ENCODE measurements at places on chromosomes 2 and 18.

- peak; percentile 14 for DNase-seq
Observed at GRCh38 chr2:99975386-99975785, 167.0 kb downstream of the AFF3 start.

DNA sequence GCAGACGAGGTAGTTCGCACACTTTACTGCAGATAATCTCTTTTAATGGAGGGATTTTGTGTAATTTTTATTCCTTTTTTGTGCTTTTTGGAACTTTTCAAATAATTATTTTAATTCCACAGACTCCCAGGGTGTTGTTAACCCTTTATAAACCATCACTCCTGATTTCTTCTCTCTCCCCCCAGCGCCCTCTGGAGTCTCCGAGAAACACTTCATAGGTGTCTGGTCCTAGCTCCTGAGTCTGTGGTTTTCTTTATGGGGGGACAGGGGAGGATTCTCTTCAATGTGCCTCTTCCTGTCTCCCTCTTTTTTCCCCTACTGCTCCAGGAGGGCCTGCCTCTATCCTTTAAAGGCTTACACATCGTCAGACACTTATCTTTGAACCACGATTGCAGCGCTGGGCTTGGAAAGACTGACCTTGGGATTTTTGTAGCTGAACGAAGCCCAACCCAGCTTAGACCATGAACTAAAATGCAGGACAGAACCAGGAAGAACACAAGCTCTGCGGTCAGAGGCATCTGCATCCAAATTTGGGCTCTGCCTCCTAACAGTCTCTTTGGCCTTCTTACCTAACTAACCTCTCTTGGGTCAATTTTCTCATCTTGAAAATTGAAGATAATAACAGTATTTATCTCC is 7.1 kb upstream of the PKDCC start:
- DNase-seq: no peak

GRCh38 chr2:18903750-18904149 is 314.4 kb upstream of the NT5C1B start:
- no peak for DNase-seq

DNA sequence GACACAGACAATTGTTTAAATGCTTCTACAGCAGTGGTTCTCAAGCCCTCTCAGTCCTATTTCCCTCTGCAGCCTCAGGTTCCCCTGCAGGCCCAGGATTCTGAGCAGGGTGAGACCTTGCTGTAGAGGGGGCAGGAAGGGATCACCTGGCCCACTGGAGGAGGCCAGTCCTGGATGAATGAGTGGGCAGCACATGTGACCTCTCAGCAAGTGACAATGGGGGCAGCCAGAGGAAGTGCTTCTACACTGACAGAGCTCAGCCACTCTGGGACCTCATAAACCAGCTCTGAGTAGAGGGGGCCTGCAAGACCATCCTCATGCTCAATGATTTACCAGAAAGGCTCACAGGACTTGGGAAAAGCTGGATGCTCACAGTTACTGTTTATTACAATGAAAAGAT is 63.2 kb downstream of the ASB1 start:
- no peak for DNase-seq

DNA sequence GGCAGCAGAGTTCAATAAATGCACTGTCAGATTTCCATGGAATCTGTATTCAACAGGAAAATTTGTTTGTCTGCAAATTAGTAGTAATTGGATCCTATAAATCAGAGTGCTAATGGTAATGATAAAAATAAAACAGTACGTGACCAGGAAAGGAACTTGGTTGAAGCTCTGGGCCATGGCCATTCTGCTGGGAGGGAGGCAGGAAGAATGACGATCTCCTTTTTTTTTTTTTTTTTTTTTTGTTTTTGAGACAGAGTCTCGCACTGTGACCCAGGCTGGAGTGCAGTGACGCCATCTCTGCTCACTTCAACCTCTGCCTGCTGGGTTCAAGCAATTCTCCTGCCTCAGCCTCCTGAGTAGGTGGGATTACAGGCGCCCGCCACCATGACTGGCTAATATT is 94.8 kb upstream of the SEC11C start:
- no peak for DNase-seq

DNA sequence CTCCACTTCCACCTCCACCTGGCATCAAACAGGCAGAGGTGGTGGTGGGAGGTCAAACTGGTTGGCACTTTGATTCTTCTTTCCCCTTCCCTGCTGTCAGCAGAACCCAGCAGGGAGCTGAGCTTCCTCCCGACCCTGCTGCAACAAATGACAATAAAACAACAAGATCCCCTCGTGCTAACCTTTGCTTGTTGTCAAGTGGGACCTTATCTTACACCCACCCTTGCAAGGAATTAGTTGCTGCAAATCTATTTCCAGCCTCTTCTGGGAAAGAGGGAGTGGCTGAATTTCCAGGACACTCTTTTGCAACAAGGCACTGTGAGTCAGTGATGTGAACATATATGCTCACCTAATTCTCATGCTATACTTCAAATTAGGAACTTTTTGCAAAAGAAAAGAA is 655.1 kb downstream of the DSC3 start:
- DNase-seq: no peak

- DNase-seq: peak; percentile 61
Observed at GRCh38 chr2:177239932-177240630, 24.4 kb downstream of the NFE2L2 start.

DNA sequence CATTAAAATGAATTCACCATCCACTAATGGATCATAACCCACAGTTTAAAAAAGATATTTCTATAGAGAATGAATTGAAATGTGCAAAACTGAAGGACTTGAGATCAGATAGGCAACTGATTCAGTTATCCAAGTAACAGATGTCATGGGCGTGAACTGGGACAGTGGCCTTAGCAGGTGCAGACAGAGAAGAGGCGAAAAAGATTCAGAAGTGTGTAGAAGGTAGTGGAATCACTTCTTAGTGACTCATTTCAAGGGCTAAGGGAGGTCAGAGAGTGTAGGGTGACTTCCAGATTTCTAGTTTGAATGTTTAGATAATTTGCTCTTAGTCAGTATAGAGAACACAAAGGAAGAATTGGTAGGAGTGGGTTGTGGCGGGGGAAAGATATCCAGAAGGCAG is 79.7 kb downstream of the EHBP1 start:
- no peak for DNase-seq

- DNase-seq: no peak
Observed at GRCh38 chr2:100121124-100121718, 21.2 kb downstream of the AFF3 start.

DNA sequence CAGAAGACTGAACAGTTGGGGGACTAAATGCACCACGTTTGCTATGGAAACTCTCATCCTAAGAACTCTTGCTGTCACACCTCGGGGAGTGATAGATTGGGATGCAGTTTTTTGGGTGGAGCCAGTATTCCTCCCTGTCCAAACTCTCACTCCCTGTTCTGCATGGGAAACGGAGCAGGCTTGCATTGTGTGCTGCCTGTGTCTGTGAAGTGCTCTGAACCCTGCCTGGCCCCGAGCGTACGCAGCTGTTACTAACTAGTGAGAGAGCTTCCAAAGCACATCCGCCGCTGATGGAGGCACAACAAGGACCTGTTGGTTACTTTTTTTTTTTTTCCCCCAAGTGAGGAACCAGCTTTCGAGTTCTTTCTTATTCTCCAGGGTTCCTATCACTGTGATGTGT is 195.5 kb downstream of the ANAPC1 start:
- DNase-seq: no peak

DNA sequence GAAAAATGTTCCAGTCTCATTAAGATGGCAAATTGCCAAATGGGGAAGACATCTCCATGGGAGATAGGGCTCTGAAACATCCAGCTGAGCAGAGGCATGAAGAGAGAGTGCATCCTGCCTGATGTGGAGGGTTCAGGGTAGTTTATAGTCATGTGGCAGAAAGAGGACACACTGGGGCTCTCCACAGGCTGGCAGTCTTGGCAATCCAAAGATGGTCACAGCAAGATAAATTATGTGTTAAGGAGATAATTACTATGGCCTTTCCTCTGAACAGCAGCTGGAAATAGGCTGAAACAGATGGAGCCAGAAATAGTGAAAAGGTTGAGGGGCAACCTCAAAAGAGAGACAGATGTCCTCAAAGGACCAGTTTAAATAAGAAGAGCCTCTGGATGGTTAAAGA is 97.2 kb downstream of the DCC start:
- DNase-seq: no peak

DNA sequence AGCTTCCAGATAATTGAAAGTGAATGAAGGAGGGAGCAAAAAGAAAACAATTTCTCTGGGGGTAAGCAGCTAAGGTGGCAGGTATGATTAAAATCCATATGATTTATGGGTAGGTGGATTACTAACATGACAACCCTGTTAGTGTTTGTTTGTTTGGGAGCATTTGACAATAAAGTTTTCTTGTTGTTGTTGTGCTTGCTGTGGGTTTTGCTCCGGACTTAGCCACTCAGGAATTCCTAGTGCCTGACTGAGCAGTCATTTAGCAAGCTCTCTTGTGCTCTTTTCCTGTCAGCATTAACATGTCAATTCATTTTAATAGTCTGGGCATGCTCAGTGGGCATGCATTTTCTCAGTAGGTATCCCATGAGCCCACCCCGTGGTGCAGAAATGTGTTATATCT is 674.8 kb upstream of the ZEB2 start:
- no peak for DNase-seq

DNA sequence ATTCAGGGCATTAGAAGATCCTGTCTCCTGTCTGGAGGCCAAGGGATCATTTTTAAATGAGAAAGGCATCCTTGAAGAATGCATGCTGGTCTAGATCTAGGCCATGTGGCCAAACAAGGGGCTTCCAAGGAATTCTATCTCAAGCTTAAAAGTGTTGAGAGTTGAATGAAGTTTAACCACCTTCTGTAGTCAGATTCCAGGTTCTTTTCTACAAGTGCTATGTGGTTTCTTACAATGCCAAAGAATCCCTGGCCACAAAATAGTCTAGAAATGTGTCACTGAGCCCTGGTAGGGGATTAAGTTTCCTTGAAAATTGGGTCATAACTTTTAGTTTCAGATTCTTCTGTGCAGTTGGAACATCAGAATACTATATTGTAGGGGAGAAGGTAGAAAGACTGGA is 640.7 kb upstream of the ACVR2A start:
- peak; percentile 67 for DNase-seq

DNA sequence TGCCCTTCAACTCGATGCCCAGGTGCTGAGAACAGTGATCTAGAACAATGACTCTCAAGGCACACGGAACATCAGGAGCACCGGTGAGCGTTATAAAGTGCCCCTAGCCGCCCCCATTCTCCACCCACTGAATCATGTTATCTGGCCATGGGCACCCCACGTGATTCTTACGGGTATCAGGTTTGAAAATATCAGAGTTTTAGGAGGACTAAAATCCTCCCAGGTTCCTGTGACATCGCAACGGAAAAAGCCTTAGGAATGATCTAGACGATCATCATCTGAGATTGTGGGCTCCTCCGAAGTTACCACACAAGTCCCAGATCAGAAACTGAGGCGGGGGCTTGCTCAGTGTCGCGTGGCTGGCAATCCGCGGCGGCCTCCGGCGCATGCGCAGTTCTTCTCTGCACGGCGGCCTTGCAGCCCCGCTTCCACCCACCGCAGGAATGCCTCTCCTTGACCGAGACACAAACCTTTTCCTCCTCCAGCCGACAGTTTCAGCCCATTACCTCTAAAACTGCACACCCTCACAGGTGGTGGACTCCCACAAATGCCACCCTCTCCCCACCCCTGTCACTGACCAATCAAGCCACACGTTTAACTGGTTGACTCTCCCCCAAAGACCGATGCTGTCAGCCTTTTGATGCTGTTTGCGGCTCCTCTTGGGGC is 5.8 kb upstream of the MRPL33 start:
- DNase-seq: no peak

DNA sequence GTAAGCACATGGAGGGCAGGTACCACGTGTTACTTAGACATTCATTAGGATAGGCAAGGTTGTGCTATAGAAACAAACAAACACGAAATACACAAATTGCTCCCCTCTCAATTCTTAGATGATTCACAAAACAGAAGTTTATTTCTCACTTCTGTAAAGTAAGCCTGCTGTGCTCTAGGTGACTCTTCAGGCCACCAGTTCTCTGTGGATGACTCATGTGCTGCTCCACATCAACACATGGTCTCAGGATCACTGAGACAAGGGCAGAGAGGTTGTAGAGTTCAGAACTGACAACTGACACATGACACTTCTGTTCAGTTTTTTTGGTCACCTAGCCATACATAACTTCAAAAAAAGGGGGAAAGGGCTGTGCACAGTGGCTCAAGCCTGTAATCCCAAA is 70.6 kb downstream of the DAW1 start:
- no peak for DNase-seq

DNA sequence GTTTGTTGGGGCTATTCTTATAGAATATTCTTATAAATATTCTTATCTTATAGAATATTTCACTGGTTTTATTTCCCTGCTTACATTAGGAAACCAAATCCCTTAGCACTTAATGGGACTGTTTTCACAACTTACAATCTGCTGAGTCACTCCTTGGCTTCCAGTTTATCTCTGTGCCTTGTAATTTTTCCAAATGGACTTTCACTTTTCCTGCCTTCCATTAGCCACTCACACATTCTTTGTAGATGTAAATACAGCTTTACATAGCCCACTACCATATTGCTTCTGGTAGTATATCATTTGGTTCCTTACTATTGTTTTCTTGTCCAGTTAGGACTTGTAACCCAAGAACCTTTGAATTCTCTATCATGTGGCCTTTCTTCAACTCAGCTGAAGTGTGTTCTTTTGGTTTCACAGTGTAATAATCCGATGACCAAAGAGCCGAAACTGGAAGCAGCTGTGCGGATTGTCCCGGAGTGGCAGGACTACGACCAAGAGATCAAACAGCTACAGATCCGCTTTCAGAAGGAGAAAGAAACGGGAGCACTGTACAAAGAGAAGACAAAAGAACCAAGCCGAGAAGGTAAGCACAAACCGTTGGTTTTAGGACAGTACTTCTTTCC is 96.1 kb downstream of the UGGT1 start:
- peak; percentile 13 for DNase-seq

DNA sequence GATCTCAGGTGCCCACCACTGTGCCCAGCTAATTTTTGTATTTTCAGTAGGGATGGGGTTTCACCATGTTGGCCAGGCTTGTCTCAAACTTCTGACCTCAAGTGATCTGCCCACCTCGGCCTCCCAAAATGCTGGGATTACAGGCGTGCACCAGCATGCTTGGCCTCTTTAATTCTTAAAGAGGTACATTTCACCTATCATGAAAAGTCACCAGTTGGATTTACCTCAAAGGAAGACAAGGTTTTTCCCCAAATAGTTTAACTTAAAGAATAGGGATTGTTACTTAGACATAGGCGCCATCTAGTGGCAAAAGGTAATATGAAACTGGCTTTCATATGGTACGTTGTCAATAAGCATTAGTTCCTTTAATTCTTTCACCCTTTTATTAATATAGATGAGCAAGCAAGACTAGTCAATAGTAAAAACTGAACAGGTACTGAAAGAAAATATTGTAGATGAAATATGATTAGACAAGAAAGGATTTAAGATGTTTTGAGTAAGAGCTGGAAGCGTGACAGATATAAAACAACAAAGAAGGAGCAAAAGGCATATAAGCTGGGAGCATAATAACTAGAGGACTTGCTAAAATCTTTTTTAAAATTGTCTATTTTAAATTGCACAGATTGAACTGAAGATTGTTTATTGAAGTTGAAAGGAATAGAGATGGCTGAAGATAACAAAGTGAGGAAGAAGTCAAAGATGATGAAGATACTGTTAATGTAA is 35.0 kb upstream of the PSMD14 start:
- peak; percentile 13 for DNase-seq

Data from retinal pigment epithelial cell (primary cell).